NCI-H2171 (cell line): ENCODE measurements at places on chromosomes 4 and X.

GRCh38 chr4:138542191-138542776 is 300.1 kb upstream of the SLC7A11 start:
- DNase-seq = no peak

DNA sequence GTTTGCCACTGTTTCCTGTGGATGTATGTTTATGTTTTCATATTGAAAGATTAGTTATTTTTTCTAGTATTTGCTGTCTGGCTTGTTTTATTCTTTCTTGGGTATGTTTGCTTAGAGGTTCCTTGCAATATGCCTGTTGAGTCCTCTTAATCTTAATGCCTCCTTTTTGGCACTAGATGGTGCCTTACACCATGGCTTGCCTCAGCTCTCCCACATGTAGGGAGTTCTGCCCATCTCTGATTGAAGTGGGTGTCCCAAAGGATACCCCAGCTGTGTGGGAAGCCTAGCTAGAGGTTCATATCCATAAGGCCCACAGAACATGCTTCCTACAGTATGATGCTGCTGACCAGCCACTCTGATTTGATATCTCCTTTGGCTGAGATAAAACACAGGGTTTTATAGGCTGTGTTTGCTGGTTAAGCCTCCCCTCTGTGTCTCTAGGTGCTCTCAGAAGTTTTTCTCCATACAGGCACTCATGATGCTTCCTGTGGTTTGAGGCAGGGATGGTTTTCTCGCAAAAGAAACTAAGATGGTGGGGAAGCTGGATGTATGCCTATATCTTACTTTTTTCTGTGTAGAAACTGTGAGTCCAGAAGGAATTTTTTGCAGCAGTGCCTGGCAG is 162.4 kb downstream of the ASB9 start:
- DNase-seq = no peak

DNA sequence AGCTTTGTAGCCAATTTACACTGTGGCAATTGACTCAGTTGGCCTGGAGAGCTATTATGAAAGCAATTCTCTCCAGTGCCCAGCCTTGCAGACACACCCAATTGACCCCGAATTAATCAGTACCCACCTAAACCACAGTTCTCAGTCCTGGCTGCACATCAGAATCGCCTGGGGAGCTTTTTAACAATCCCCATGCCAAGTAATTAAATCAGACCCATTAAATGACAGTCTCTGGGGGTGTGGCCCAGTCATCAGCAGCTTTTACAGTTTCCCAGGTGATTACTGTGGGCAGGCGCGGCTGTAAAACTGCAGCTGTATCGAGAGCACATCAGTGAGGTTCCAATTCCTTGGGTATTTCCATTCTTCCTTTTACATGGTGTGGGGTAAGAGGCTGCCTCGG is 460.9 kb upstream of the FAT1 start:
- no peak for DNase-seq

- DNase-seq = no peak
Observed at GRCh38 chr4:176376032-176376614, 56.4 kb downstream of the SPCS3 start.

DNA sequence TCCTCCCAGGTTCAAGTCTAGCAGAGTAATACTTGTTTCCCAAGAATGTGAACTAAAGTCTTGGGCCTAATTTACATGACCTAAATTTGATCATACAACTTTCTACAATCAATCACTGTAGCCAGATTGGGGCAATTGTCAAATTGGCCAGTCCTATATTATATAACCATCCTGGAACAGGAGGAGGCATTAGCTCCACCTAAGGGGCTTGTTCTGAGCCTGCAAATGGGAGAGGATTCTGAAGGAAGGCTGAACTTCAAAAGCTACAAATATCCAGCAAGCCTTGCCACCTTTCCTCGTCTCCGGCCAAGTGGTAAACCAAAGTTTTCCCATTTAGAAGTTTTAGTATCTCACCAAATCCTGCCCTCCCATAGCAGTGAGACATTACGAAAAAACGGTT is 1289.6 kb upstream of the TENM3 start:
- no peak for DNase-seq

DNA sequence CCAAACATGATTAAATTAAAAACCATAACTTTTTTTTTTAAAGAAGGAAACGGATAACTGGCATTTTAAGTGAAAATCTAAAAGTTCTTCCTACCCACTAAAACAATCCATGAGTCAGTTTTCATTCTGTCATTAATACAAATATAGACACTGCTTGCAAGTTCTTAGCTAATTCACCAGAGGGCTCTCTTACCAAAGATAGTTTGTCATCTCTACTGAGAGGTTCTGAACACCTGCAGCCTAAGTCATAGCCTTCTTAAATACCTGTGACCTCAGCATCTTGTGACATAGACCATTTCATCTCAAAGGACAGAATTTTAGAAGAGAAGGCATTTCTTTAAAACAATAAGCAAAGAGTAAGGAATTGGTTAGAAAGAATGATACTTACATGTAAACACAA is 65.3 kb upstream of the FAM120C start:
- peak; percentile 2 for DNase-seq
